ENCODE measurements at places on chromosomes 16 and 17.

DNA sequence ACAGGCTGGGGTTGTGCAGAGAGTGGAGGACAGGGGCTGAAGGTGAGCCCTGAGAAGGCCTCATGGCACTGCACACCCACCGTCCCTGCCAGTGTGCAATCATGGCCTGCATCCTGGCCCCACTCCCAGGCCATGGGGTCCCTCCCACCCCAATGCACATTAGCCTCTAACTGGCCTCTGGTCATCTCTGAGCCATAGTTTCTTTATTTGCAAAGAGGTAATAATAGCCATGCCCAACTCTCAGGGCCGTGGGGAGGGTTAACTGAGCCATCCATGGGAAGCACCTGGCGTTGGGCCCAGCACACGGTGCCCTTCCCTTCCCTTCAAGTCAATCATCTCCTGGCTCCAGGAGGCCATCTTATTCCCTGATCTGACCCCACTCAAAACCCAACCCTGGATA, 10.8 kb upstream of the ITGA3 start:
- DNase-seq: no peak

- DNase-seq: no peak
These were observed 8.4 kb upstream of the PLK1 start for GRCh38 chr16:23670137-23670776.

DNA sequence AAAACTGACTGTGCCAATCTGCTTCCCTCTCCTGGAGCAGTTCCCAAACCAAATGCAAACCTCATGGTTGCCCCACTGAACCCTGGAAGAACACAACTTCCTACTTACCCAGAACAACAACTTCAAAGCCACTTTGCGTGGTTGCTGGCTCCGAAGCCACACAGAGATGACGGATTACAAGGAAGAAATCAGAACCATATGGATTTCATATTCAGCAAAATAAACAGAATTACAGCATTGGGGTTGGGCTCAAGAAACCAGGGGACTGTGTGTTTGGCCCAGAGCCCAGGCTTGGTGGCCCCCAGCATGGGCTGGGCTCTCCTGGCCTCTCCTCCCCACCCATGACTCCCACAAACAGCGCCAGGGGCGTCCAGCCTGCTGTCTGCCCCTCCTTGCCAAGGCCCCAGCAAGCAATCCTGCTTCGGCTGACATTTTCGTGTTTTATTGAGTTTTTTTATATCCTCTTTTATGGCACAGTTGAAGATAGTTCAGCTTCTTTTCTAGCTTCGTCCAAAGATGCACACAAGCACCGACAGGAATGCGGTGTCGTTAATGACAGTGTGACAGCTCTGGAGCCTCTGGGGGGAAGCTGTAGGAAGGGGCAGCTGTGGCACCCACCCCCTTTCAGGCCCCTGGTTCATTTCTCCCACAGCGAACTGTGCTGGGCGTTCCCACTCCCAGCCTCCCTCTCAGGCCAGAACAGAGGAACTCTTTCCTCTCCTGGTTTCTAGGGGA, 137.1 kb downstream of the GAS7 start:
- no peak for DNase-seq

DNA sequence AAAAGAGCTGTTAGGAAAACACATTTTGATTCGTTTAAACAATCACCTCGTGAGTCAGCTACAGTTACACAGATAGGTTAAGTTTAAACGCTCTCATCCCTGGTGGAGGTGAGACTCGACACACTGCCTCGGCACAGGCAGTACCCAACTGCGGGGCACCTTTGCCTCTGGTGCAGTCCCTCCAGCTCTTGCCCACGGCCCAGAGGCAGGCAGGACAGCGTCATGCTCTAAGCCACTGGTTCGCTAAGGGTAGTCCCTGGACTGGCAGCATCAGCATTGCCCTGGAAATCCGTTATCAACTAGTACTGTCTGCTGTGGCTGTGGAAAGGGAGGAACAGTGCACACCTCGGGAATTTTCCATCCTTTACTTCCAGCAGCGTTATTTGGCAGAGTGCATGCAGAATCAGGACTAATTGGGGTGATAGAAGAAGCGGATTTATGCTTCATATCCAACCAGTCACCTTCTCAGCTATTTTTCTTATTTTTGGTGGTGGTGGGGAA, 3.7 kb upstream of the PIK3R6 start:
- DNase-seq: no peak

DNA sequence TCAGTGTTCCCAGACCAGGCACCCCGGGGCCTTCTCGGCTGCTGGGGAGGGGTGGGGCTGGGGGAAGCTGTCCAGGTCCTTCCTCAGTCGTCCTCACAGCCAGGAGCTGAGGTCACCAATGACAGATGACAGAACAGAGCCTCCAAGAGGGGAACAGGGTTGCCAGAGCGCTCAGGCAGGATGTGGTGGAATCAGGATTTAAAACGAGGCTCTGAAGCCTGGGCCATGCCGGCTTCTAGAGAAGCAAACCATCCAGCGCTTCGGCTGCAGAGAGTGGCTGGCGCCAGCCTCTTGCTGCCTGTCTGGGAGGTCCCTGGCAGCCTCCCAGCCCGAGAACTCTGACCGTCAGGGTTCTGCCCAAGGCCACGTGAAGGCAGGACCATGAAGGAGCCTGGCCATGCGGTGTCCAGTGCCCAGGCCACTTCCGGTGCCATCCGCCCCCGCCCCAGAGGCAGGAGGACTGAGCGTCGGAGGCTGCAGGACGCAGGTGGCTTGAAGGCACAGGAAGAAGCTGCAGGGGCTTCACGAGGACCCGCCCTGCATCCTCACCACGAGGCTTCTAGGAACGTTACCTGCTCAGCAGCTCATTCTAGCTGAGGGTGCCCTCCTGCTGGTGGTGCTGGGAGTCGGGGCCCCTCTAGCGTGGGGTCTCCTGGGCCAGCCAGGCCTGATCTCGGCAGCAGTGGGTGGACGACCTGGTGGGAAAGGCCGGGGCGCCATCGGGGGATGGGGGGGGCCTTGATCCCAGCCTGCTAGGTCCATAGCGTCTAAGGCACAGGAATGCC, 78.5 kb downstream of the KLHDC4 start:
- DNase-seq: no peak

DNA sequence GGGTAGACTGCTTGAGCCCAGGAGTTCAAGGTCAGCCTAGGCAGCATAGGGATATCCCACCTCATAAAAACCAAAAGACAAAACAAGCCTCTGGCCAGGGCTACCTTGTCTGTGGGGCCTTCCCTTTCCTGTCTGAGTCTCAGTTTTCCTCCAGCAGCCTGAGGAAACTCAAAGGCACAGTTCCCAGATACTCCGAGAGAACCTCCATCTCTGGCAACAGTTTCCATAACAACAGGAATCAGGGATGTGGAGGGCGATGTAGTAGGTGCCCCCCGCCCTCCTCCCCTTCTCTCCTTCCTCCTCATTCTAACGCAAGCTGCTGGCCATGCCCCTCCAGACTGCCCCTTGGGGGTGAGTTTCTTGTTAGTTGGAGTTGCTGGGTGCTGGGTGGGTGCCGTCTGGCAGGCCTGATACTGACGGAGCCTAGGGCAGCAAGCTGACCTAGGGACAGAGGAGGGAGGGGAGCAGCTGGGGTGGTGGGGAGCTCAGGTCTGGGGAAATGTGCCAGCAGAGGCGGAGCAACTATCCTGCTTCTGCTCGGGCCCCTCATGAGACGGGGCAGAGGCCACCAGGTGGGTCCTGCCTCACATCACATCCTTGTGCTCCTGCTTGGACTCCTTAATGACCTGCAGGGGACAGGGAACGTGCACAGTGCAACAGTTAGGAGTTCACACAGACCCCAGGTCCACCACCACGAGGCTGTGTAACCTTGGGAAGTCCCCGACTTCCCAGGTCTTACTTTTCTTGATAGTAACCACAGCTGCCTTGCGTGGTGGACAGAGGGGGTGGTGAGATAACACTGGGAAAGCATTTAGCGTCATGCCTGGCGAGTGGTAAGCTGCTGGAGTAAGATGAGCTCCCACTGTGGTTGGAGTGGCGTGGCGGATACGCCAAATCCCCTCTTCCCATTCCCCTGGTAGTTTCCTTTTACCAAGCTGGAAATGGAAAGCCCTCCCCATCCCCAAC, 7.8 kb upstream of the EFTUD2 start:
- DNase-seq: no peak

- DNase-seq: no peak
These were observed 51.3 kb upstream of the FBXO47 start for GRCh38 chr17:39018267-39019134.

GRCh38 chr17:64161380-64162176, 31.6 kb upstream of the ERN1 start:
- DNase-seq: no peak

- no peak for DNase-seq
These were observed 446.2 kb downstream of the XYLT1 start for GRCh38 chr16:17024514-17024913.

DNA sequence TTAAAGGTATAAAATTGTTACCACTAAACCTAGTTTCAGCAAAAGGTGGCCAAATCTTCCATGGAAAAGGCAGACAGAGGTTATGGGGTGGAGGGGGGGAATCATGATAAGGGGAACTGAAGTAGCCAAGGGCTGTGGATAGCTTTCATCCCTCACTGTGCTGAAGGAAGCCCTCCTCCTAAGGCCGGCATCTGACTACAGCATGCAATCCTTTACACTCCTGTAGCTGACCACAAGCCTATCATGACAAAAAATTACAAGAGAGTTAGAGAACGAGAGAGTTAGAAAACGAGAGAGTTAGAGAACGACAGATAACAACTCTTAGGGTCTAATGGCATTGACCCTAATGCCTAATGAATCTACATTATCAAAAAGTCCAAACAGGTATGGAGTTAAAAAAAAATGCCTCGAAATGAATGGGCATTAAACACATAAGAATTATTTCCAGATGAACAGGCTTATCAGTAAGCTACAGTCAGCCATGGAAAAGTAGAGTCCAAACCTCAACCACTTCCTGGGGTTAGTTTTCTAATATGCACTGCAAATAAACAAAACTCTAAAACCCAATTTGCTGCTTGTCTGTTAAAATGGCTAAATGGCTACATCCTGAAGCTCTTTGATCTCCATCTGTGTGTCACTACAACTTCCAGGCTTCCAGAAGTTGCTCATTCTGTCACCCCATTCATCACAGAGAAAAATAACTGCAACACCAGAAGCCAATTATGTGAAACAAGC, 29.7 kb downstream of the DUSP14 start:
- no peak for DNase-seq

- DNase-seq: no peak
These were observed 98.8 kb downstream of the SYCE1L start for GRCh38 chr16:77297996-77298395.

DNA sequence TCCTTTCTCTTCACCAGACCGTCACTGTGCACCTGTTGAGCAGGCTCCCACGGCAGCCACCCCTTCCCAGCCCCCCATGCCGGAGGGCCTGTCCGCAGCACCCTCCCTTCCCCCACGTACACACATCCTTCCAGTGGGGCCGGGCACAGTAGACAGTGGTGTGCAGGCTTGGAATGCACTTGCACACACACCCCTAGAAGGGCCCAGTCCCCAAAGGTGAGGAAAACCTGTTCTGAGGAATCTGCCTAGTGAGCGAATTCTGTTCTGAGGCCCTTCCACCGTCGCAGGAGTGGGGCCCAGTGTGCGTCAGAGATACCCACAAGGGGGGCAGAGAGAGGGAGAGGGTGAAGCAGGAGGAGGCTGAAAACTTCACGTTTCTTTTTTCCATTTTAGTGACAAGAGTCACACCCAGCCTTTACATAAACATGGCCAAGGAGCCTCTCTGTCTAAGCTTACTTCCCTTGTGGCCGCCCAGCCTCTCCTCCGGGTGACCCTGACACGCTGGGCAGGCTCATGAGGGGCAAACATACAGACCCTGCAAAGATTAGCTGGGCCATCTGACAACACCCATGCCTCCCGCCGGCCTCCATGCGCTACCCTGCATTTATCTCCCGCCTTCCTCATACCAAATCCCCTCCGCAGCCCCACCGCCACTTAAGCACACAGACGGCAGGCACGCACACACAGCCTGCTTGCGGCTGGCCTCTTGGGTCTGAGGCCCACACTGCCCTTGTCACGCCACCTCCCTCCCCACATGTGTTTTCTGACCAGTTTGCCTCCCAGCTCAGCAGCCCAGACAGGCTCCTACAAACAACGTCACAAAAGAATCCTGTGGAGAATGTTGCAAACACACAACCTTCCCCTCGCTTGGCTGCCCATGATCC, 1.8 kb downstream of the ZBTB4 start:
- DNase-seq: no peak

GRCh38 chr16:27301236-27301861, 12.4 kb upstream of the IL4R start:
- no peak for DNase-seq

GRCh38 chr17:83098241-83099085, 19.1 kb downstream of the METRNL start:
- no peak for DNase-seq

DNA sequence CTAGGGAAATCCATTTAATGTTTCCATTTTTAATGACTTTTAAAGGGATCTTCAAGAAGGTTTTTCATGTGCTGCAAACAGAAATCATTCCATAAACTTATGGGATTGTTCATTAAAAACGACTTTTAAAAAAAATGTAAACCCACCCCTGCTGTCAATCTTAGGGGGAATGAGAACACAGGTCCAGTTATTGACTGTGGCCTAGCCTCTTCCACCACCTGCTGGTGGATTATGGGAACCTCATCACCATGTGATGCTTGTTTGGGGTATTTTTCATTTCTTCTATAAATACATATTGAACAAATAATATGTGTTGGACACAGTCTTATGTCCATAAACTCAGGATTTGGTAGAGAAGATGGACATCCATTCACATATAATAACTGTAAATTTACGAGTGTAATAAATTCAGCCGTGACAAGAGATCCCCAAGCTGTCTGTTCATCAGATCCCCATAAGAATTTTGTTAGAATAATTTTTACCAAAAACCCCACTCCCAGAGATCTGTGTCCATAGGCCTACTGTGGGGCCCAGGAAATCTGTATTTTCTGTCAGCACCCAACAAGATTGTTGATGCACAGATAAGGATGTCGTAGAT, 42.0 kb upstream of the TMC5 start:
- no peak for DNase-seq

DNA sequence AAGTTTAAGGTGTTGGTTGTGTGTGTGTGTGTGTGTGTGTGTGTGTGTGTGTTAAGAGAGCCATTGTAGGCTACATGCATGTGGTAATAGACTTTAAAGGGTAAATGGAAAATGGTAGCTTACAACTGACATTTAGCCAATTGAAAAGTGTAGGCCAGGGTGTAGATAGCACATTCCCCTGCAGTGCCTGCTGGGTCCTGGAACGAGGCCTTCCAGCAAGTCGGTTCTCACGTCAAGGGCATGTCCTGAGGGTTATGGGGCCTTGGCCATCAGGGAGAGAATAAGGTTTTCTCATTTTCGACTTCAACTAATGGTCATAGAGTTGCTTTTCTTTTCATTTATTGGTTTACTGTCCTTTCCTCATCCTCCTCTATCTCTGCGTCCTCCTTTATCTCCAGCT, 65.1 kb downstream of the RPTOR start:
- no peak for DNase-seq

DNA sequence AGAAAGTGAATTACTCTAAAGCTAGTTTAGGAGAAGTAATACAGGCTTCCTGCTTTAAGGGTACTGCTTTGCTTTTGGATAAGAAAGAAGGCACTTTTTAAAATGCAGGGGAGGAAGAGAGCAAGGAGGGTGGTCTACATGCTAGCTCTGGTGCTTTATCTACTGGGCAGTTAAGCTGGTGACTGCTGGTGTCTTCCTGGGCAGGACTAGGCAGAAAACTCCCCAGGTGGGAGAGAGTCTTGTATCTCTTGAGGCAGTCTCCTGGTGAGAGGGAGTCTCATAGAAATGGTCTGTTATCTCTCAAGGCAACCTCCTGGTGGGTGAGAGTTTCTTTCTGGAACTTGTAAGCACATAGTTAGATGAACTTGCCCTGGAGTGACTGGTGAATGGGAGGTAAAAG, 953.9 kb upstream of the GOT2 start:
- DNase-seq: no peak

All from activated gamma-delta T cell treated with Interleukin-2 at 50 U/mL for 16 hours (primary cell).